ENCODE measurements at places on chromosomes 7 and 10. TPM values are rescaled to one million over a fixed set of nuclear protein-coding genes. Genes with fewer than 3 reads are reported as not detected.

The GPNMB gene
- not detected for total RNA-seq

The POLL gene
- 23.3 TPM for total RNA-seq

The CYP3A4 gene
- total RNA-seq = not detected

The LRIT1 gene
- not detected for total RNA-seq

The ETV1 gene
- not detected for total RNA-seq

The MYO1G gene
- 157 TPM for total RNA-seq
